ENCODE measurements at places on chromosomes 6 and 20.
A peak's percentile ranks its signal among the peaks of the same experiment; 100 is the strongest.

GRCh38 chr6:93139408-93140081 lies 279.8 kb downstream of the EPHA7 start:
- peak; percentile 22 for DNase-seq

DNA sequence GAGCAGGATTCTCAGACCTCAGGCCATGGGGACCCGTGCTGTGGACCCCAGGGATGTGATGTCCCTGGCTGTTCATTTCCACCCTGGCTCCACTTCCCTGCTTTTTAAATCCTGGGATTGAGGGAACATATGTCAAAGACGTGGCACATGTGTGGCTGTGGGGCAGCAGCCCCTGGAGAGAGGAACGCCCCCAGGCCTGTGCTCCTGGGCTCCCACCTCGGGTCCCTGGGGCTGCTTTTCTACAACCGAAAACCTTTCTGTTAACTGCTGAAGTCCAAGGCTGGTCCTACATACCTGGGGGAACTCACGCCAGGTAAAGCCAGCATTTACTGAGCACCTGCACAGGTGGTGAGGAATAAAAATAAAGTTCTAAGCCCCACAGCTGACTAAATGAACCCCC lies 102.3 kb upstream of the FRMD1 start:
- DNase-seq = no peak

DNA sequence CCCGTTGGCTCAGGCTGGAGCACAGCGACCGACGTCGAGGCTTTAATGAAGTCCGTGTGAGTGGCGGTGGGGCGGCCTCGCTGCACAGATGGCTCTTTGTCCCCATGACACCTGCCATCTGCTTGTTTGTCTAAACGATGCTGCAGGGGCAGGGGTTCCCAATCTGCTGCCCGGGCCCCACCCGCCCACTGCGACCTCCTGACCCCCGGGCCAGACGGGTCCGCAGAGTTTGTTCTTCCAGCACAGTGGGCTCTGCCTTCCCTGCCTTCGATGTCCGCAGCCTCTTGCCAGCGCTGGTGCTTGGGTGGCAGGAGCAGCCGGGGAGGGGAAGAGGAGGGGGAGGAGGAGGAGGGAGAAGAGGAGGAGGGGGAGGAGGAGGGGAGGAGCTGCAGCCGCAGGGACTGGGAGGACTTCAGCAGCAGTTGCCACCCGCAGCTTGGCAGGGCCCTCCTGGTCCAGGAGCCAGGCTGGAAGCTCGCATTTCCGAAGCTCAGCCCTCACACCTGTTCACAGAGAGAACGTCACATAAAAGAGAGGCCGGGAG lies 210.0 kb downstream of the DLL1 start:
- DNase-seq = peak; percentile 98

- DNase-seq = peak; percentile 28
Measured at GRCh38 chr20:49447946-49448809, 34.3 kb downstream of the KCNB1 start.

GRCh38 chr6:46333481-46333880 lies 157.8 kb downstream of the RCAN2 start:
- DNase-seq = no peak

GRCh38 chr6:73073238-73073637 lies 152.1 kb downstream of the KHDC1L start:
- no peak for DNase-seq

- DNase-seq = peak; percentile 78
Measured at GRCh38 chr6:75205776-75206575, at the start of gene COL12A1. COL12A1 (minus strand) TSS chr6:75206053; CDS start chr6:75202792, 3,261 bp downstream.

- DNase-seq = peak; percentile 76
Measured at GRCh38 chr20:22536956-22537756, 47.2 kb downstream of the FOXA2 start.

- DNase-seq = no peak
Measured at GRCh38 chr6:69456086-69456485, 340.7 kb downstream of the LMBRD1 start.

- no peak for DNase-seq
Measured at GRCh38 chr6:166466178-166467122, 83.7 kb upstream of the MPC1 start.

- no peak for DNase-seq
Measured at GRCh38 chr20:8254911-8255582, 123.0 kb downstream of the PLCB1 start.

- DNase-seq = peak; percentile 75
Measured at GRCh38 chr20:9514461-9515213, at the start of gene LAMP5. LAMP5 (plus strand) TSS chr20:9514590; CDS start chr20:9514853, 263 bp downstream.

- DNase-seq = no peak
Measured at GRCh38 chr6:21590346-21590745, 3.2 kb upstream of the SOX4 start.

GRCh38 chr20:38121741-38122140 lies 43.3 kb downstream of the TGM2 start:
- DNase-seq = no peak

DNA sequence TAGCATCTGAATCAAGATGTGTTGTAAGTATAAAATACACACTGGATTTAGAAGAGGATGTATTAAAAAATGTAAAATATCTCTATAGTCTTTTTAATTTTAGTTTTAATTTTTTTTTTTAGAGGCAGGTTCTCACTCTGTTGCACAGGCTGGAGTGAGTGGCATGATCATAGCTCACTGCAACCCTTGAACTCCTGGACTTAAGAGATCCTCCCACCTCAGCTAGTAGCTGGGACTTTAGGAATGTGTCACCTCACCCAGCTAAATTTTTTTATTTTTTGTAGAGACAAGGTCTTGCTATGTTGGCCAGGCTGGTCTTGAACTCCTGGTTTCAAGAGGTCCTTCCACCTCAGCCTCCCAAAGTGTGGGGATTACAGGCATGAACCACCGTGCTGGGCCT lies 46.7 kb upstream of the EPB41L1 start:
- no peak for DNase-seq

- DNase-seq = no peak
Measured at GRCh38 chr6:116492331-116493067, 18.9 kb upstream of the CALHM5 start.

DNA sequence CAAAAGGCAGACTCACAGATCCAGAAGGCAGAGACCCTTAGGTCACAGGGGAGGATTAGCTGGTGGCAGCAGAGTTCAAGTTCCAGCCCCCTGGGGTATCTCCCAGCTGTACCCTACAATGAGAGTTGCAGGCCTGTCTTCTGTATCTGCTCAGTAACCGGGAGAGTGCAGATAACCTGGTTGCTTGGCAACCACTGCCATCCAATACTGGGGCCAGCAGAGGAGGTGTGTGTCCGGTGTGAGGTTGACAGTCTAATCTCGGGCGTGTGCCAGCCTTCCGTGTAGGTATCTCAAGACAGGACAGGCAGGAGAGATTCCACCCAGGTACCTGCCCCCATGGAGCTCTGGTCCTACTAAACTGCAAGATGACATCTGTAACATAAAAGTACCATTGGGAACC lies 56.6 kb upstream of the TBC1D7 start:
- DNase-seq = peak; percentile 32

- no peak for DNase-seq
Measured at GRCh38 chr20:4366076-4366475, 350.7 kb upstream of the RNF24 start.

GRCh38 chr6:17012421-17013225 lies 89.2 kb upstream of the STMND1 start:
- DNase-seq = peak; percentile 7

GRCh38 chr6:158499601-158500000 lies 60.3 kb upstream of the TMEM181 start:
- DNase-seq = no peak

DNA sequence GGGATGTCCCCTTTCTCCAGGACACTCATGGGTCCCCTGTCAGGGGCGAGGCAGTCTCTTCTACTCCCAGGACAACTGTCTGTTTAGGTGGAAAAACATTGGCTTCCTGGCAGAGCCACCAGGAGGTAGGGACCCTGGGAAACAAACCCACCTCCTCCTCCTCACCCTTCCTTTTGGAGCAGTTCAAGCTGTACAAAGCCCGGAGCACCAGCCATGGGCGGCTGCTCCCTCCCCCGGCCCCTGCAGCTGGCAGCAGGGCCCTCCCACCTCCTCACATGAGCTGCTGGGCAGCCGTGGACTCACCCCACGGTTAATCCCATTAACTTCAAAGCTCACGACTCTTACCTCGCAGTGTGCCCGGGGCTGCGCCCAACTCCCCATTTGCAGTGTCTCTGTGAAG lies 48.6 kb downstream of the CDH4 start:
- no peak for DNase-seq

DNA sequence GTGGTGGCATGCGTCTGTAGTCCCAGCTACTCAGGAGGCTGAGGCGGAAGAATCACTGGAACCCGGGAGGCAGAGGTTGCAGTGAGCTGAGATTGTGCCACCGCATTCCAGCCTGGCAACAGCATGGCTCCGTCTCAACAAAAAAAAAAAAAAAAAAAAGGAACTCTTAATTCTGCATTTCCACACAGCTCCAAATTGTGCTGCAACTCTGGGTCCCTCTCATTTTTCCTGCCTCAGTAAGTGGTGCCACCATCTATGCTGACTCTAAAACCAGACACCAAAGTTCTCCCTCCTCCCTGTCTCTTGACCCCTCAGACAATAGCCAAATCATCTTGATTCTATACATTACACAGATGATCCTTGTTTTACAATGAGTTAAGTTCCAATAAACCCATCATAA lies 133.9 kb downstream of the BTBD9 start:
- DNase-seq = no peak

- no peak for DNase-seq
Measured at GRCh38 chr6:6927521-6928361, 180.0 kb upstream of the RREB1 start.

- no peak for DNase-seq
Measured at GRCh38 chr6:29777310-29777709, 50.3 kb upstream of the HLA-G start.

- DNase-seq = no peak
Measured at GRCh38 chr6:90251295-90251992, 45.2 kb downstream of the BACH2 start.

DNA sequence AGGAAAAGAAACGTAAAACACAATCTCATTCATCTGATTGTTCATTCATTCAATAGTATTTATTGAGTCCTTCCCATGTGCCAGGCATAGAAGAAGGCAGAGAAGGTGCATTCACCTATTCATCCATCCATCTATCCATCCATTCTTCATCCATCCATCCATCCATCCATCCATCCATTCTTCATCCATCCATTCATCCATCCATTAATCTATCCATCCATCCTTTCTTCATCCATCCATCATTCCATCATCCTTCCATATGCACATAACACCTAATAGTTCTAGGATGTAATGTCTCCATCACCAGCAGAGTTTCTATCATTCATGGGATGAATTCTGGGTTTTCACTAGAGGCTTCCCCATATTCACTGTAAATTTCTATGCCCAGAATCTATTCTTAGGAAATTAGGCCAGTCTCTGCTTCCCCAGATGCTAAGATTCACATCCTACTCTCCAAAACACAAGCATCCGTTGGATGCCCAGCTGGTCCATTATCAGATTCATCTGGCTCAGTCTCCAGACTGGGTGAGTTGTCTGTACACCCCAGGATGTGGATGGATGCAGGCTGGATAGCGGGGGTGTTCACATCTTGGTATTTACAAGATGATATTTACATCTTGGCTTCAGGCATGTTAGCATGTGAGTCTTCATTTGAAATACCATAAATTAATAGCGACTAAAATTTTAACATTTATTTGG lies 517.7 kb upstream of the SULF2 start:
- DNase-seq = no peak

GRCh38 chr20:17928633-17929311 lies 39.8 kb downstream of the SNX5 start:
- DNase-seq = peak; percentile 63

GRCh38 chr6:42440778-42441696 lies 10.7 kb downstream of the TRERF1 start:
- no peak for DNase-seq

- DNase-seq = no peak
Measured at GRCh38 chr6:1665214-1665613, 55.5 kb downstream of the FOXC1 start.

DNA sequence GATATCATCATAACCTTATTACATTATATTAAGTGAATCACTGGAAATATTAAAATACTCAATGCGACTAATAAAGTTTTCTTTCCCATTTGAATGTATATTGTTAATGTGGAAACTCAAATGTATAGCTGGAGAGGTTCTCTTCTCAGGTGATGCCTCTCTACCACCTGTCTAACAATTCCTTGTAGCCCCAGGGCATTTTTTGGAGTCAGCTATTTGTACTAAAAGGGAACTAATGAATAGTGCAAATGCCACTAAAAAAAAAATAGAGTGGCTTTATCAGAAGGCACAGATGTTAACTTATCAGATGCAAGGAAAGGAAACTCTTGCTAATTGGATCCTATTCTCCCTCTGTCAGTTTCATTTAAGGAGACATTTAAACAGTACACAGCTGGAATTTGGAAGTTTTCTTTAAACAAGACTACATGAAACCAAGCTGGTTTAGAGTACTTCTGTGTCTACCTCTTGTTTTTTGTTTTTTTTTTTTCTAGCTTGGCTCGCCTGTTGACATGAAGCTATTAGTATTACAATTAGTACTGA lies 897.0 kb upstream of the SLC35B3 start:
- peak; percentile 94 for DNase-seq

DNA sequence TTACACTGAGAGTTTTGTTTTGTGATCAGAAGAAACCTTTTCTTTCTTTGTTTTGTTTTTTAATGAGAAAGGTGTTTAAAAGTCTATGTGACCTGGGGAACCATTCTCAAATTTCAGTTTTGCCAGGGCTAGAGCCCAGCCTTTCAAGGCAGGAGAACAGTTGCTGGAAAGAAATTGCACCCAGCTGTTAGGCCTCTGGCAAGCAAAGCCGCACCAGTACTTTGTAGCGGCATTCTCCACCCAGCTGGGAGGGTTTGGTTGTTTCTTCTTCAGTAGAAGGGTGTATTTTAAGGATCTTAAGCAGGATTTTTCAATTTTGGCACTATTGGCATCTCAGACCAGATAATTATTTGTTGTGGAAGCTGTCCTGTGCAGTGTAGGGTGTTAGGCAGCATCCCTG lies 16.6 kb upstream of the MAPK13 start:
- DNase-seq = peak; percentile 43

- DNase-seq = no peak
Measured at GRCh38 chr20:3931664-3932063, 42.5 kb downstream of the PANK2 start.

GRCh38 chr20:6838181-6838826 lies 70.8 kb downstream of the BMP2 start:
- peak; percentile 86 for DNase-seq

- peak; percentile 71 for DNase-seq
Measured at GRCh38 chr6:65259059-65259458, 448.0 kb downstream of the EYS start.

GRCh38 chr6:32337186-32337805 lies 34.4 kb downstream of the TSBP1 start:
- DNase-seq = no peak

- DNase-seq = peak; percentile 100
Measured at GRCh38 chr20:17226410-17227218, at the start of gene PCSK2. PCSK2 (plus strand) TSS chr20:17227040; CDS start chr20:17227306, 266 bp downstream.

- DNase-seq = no peak
Measured at GRCh38 chr6:39266375-39266774, 37.1 kb upstream of the KCNK5 start.

- DNase-seq = peak; percentile 75
Measured at GRCh38 chr20:44810391-44811149, at the start of gene RIMS4. RIMS4 (minus strand) TSS chr20:44810546; CDS start chr20:44810271, 275 bp downstream.

Measured in NCI-H69 (cell line).